ENCODE measurements at places on chromosomes 4 and X.
A peak's percentile ranks its signal among the peaks of the same experiment; 100 is the strongest.

DNA sequence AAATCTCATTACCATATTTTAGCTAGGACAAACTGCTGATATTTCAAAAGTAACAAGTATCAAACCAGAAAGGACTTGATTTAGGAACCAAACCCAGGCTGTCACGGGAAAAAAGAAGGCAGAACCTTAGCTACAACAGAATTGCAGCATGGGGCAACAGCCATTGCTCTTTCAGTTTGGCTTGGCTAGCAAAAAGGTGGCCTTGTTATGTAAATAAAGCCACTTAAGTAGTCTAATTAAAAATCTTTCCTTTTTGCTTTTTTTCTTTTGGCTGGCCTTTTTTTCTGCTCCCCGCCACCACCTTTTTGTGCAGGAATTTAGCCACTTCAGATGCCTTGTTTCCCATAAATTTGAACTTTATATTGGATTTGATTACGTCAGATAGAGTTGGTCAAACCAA is 235.9 kb downstream of the CPXCR1 start:
- DNase-seq = no peak

DNA sequence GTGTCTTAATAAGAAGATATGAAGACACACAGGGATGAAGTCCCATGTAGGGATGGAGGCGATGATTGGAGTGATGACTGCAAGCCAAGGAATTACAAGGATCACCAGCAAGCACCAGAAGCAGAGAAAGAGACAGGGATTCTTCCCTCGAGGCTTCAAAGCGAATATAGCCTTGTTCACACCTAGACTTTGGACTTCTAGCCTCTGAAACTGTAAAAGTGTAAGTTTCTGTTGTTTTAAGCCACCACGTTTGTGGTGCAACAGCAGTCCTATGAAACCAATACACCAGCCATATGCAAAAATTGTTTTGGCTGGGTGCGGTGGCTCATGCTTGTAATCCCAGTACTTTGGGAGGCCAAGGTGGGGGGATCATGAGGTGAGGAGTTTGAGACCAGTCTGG is 9.8 kb upstream of the PDS5A start:
- DNase-seq = no peak

GRCh38 chrX:84737471-84737871 is 235.2 kb upstream of the HDX start:
- no peak for DNase-seq

DNA sequence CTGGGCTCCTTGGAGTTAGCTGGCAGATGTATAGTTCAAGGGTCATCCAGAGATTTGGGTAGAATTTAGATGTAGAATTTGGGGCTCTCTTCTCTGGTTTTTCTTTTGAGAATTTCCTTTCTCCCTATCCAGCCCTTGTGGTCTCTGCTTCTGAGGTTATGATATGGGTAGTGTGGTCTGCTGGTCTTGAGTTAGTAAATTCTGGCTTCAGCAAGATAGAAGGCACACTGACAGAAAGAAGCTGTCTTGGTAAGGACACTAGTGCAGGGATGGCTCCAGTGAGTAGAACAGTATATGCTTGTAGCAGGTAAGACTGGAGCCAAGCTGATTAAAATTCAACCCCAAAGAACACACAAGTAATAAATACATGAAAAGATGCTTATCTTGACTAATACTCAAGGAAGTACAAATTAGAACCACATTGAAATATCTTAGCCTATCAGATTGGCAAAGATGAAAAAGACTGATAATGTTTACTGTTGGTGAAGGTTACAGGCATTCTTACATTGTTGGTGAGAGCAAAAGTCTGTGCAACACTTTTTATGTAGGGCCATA is 2.1 kb upstream of the IL9R start:
- no peak for DNase-seq

DNA sequence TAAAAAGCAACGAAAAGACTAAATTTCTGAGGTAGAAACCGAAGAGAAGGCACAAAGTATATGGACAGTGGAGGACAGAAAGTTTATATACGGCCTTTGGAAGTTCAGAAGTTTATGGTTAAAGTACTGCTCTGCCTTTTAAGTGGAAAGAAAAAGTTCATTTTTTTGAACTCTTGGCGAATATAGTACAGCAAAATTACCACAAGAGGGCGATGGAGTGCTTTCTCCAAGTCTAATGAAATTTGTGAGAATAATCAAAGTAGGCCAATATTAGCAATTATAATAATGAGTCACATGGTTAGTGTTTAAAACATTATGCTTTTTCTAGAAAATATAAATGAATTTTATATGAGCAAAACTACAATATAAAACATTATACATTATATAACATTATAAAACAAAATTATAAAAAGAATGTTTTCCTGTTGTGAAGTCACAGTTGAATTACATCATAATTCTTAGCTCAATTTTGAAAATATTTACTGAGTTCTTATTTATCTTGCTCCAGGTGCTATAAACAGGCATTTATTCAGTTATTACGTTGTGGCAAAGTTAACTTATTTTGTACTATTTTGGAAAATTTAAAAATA is 136.2 kb upstream of the BMPR1B start:
- peak; percentile 24 for DNase-seq

- no peak for DNase-seq
Observed at GRCh38 chr4:47933840-47934239, 19.5 kb upstream of the NFXL1 start.

DNA sequence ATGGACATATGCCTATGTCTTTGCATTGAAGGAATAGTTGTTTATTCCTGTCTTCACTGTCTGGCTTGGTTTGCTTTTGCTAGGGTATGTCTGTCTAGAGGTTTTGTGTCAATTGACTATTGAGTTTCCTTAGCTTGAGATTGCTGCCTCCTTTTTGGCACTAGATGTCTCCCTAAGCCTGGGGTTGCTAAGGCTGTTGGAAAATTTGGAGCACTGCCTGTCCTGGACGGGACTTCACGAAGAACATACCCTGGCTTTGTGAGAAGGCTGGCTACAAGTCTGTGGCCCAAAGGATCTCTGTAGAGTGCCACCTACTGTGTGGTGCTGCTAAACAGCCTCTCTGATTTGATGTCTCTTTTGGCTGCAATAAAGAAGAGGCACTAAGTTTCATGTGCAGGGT is 183.8 kb upstream of the NUDT10 start:
- no peak for DNase-seq

GRCh38 chr4:91989914-91990313 is 313.9 kb upstream of the GRID2 start:
- no peak for DNase-seq

- DNase-seq = no peak
Observed at GRCh38 chr4:39466747-39467146, 7.9 kb downstream of the LIAS start.

DNA sequence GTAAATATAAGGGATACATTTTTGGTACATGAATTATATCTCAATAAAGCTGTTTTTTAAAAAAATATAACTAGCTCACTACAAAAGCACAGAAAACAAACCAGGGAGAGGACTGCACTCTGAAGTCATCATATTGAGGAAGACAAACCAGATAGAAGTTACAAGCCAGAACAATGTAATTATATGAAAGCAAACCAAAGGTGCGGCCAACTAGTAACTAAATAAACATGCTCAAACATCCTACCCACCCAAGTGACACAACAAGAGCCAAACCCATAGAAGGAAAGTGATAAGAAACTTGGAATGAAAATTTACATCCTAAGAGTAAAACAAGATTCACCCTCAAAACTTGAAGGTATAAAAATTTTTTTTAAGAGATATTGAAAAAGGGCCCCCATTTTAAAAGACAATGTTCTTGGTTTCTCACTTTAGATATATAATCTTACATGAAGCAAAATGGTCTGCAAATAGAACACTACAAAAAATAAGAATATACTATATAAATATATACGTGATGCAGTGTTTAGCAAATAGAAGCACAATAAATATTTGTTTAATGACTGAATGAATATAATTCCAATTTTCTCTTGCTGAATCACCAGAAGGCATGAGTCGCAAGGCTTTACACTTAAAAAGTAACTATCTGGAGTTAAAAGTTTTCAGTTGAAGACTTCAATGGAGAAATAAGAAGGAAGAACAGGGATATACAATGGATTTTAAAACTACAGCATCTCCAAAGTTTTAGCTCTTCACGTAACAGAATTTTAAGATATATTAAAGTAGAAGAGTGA is 4.0 kb upstream of the SH3D19 start:
- DNase-seq = no peak
